ENCODE measurements at places on chromosomes 6 and 20.

DNA sequence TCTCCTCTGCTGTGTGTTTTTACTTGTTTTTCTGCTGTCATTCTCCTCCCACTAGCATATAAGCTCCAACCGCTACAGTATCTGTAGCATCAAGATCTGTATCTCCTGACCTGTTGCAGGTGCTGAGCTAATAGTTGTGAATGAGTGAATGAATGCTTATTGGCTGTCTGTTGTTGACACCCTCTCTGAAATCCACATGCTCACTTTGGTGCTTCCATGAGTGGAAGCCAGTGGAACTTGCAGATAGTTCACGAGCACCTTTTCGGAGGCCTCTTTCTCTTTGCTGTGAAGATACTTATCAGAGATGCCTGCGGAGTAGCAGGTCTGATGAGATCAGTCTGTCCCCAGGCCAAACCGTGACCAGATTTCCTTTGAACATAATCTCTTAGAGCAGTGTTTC, 117.3 kb downstream of the EYA2 start:
- no peak for DNase-seq

- peak; percentile 13 for DNase-seq
These were observed at the start of gene TGM2 for GRCh38 chr20:38165089-38165965. Gene TGM2 (minus strand): TSS chr20:38165270. CDS start chr20:38165198, 72 bp downstream.

- DNase-seq, result no peak
These were observed 2.7 kb downstream of the PTK6 start for GRCh38 chr20:63534427-63534830.

DNA sequence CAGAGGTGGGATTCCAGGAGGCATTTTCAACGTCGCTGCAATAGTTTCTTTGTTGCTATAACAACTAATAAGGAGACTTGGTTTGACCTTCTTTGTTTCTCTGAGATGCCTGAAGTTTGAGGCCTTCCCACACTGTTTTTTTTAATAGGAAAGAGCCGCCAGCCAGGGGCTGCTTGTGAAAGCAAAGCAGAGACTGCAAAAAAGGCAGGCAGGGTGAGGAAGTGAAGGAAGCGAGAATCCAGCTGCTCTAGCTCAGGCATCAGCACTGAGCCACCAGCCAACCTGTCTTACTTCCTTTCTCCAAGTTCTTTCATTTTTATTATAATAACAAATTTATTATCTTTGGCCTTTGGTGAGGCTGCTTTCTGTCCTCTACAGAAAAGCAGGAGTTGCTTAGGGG, 179.1 kb downstream of the DOK5 start:
- no peak for DNase-seq

DNA sequence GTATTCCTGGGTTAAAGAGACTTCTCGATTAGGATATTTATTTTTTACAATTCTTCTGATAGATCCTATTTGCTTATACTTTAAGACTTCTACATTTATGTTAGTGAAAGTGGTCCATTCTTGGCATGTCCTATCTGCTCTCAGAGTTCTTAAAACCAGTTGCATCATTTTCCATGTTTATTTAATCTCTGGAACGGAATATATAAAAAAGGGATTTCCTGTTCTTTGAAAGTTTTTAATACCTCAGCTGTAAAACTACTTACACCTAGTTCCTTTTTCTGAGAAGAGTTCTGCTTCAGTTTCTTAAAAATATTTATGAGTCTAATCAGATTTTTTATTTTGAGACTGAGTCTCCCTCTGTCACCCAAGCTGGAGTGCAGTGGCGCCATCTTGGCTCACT, 18.0 kb upstream of the MYL9 start:
- no peak for DNase-seq

GRCh38 chr6:39189915-39190544, 39.2 kb downstream of the KCNK5 start:
- no peak for DNase-seq

GRCh38 chr6:93779086-93779841, 359.9 kb upstream of the EPHA7 start:
- DNase-seq, result no peak

DNA sequence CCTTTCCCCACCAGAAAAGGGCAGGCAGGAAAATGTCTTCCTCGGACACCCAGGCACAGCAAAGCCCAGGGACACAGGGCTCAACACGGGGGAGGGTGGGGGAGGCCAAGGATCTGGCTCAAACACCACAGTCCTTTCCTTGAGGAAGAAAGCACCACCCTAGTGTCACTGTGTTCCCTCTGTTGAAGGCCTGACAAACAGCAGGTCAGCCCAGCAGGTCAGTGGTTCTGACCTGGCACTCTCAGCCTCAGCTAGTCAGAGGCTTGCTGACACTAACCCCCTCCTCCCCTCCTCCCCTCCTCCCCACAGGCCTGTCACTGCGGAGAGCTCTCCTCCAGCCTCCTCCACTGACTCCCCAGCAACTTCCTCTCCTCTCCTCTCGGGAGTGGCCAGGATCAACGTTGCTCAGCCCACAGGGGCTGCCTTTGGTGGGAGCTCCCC, 239.6 kb downstream of the LRFN2 start:
- no peak for DNase-seq

GRCh38 chr20:34675993-34676641, 775 bp downstream of the PIGU start:
- no peak for DNase-seq

- no peak for DNase-seq
These were observed 58.1 kb downstream of the RPRD1B start for GRCh38 chr20:38091441-38092216.

- DNase-seq, result no peak
These were observed 37.2 kb downstream of the CPXM1 start for GRCh38 chr20:2763186-2763585.

DNA sequence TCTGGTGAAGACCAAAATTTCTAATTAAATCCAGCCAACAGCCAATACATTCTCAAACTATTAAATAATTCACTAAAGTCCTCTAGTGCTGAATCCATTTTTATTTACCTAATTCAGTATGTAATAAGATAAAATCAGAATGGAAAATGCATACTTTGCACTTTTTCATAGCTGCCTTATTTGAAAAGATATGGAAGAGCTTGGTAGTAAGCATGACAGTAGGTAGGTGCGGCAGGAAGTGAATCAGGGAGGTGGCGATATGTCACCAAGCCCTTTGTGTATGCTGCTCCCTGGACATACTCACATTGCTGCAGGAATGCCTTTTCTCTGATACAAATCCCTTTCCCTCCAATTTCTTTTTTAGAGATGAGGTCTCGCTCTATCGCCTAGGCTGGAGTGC, 10.2 kb upstream of the TGM3 start:
- no peak for DNase-seq

- DNase-seq, result no peak
These were observed 83.6 kb downstream of the F13A1 start for GRCh38 chr6:6236730-6237469.

DNA sequence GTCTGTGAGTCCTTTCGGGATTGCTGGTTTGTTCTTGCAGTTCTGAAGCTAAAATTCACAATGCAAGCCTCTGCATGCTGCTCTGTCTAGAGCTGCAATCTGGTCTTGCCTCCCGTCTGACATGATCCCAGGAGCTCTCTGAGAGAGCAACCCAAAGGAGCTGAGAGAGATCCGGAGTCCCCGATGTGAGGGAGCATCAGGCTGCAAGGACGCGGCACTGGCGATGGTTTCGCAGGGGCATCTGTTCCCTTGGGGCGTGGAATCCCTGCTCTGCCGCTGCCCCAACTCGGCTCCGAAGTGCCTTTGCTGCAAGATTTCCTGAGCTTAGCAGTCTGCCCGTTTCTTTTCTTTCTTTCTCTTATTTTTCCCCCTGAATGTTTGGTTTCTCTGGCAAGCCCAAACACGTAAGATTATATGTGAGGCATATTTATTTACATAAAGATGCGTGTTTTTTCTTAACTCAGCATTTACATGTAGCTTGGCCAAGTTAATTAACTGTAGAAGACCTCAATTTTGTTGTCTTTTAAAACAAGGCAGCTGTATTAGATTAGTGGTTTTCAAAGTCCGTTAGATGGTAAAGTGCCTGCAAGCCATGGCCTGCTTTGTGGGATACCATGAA, 873.0 kb downstream of the KIF16B start:
- no peak for DNase-seq

- DNase-seq, result no peak
These were observed 157.7 kb downstream of the VEGFA start for GRCh38 chr6:43927532-43928210.

DNA sequence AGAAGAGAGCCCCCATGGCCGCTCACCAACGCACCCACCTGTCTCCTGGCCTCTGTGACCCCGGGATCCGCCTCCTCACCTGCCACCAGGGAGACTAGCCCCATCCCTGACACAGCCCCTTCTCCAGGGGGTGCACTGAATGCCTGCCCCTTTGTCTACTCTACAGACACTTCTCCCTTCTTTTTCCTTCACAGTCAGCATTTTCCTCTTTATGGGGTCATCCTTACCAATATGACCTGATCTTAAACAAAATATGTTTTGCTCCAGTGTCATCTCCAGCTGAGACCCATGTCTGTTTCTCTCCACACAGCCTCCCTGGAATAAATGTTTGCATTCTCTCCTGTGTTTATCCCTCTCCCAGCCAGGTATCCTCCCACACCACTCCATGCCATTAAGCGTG, 14.6 kb upstream of the CCR6 start:
- DNase-seq, result no peak

GRCh38 chr20:367486-367887, 13.1 kb upstream of the TRIB3 start:
- DNase-seq, result no peak

DNA sequence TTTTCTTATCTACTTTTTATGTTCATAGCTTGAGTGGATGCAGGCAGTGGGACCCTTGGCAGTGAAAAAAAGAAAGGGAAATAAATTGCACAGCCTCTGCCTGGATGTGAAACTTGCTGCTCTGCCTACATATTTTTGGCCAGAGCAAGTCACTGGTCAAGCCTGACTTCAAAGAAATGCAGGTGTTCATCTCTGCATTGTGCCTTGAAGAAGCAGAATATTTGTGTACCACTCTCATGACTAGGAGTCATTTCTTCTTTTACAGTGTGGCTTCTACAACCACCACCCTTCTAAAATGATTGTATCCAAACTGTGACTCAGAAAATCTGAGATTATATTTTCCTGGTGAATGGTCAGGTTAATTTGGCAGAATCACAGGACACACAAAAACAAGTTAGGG, 2.5 kb upstream of the KATNA1 start:
- no peak for DNase-seq

GRCh38 chr6:116405652-116406356, 35.1 kb downstream of the DSE start:
- no peak for DNase-seq

GRCh38 chr20:23367770-23368169, 5.8 kb downstream of the GZF1 start:
- DNase-seq, result no peak

- no peak for DNase-seq
These were observed 21.6 kb upstream of the TRIM27 start for GRCh38 chr6:28945349-28945748.

DNA sequence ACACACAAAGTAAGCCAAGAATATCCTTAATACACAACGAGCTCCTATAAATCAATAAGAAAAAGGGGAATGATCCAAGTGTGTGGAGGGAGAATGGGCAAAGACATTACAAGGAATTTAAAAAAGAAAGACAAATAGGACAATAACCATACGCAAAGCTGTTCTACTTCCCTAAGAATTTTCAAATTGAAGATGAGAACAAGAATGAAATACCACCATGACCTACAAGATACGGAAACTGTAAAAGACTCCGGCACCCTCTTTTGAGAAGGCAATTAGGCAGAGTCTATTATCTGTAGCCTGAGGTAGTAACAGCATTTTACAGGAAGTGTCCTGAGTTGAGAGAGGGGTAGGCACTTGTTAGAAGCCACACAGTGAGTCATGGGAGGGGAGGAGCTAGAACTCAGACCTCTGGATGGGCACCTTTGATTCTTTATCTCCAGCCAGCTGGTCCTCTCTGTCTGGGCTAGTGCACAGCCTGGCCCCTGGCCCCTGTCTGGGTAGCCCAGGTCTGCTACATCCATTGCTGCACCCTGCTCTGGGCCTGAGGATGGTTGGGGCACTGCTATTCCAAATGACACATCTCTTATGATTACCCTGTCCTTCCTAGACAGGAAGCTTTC, 15.3 kb downstream of the RSPO4 start:
- no peak for DNase-seq

DNA sequence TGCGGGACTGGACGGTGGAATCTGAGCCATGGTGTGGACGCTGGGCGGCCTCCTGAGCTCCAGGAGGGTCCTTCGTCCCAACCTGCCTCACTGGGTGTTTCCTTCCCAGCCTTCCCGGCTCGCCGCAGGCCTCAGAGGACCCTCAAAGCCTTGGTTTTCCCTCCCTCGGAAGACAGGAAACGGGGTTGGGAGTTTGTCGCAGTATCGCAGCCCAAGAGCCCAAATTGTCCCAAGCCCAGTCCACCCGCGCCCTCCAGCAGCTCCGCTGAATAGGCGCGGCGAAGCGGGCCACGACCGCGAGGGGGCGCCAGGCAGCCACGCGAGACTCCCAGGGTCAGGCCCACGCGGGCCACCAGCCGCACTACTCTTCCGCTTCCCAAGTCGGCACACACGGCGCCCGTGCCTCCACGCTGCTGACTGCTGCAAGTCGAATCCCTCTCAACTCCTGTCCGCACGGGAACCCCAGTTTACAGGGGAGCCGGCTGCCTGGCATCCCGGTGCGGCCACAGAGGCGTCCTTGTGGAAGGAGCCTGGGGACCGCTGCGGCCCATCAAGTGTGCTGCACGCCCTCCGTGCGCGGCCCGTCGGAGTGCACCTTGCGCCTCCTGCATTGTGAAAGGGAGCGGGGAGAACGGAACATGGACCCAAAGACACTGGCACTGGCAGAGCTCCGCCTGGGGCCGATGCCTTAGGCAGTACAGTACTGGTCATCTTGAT, 40.4 kb upstream of the HMGA1 start:
- peak; percentile 87 for DNase-seq

DNA sequence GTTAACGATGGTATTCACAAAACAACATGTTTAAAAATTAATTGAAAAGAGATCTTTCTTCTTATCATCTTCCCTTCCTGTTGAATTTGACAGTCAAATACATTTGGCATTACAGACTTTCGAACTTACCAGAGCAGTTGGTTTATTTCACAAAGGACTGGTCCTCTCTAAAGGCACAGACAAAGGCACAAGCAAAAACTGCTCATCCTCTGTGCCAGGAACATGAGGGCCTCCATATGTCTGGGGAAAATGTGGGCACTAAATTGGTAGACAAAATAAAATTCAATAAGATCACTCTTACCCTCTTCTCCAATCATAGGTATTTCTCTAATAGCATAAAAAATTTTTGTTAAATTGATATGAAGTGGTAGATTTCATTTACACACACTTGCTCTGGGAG, 40.4 kb downstream of the SYNE1 start:
- DNase-seq, result no peak

- no peak for DNase-seq
These were observed 6.9 kb downstream of the NOTCH4 start for GRCh38 chr6:32216998-32217397.

- no peak for DNase-seq
These were observed 16.7 kb downstream of the ANKRD66 start for GRCh38 chr6:46763466-46763865.

DNA sequence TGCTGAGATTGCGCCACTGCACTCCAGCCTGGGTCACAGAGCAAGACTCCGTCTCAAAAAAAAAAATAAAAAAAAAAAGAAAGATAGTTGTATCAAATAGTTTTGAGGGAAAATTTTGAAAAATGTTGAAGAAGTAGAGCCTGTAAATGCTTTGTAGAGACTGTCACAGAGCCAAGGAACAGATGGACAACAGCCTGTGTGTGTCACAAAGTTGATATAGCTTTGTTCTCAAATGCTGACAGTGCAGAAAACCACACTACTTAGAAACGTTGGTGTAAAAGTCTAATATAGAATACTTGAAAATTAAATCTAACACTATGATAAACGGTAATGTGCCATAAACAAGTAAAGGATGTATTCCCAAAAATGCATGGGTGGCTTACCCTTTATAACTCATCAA, 25.4 kb downstream of the PTK7 start:
- DNase-seq, result no peak

GRCh38 chr6:56671651-56672461, 29.2 kb upstream of the DST start:
- no peak for DNase-seq

Measured in activated CD4-positive, alpha-beta T cell treated with anti-CD3 and anti-CD28 coated beads for 24 hours (primary cell).